Right atrium auricular region (tissue), 2 donors: ENCODE measurements at places on chromosomes 16 and 17. TPM values are rescaled to one million over a fixed set of nuclear protein-coding genes. Genes with fewer than 3 reads are reported as not detected.

- DNase-seq = no peak
Observed at GRCh38 chr16:74561626-74562025, 45.3 kb downstream of the GLG1 start.

GRCh38 chr17:11238705-11239104 lies 2.3 kb upstream of the SHISA6 start:
- no peak for DNase-seq

Gene RARA
- 51.7 TPM for total RNA-seq

Gene BBS2
- 49.6 TPM for total RNA-seq

DNA sequence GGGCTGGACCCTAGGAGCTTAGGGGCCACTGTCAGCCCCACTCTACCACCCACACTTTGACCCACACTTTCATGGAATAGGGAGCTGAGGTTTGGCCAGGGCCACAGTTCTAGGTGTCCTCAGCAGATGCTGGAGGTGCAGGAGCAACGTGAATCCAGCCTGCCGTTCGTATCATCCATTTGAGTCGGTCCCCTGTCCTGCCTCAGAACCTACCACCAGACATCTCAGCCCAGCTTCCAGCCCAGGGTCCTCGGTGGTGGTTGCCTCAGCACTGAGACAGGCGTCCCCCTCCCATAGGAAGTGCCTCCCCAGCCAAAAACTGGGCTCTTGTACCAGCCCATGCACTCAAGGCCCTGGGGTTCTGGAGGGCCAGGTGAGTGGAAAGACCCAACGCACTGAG lies 359 bp upstream of the ITGAE start:
- no peak for DNase-seq

Gene DLG4
- 33.4 TPM for total RNA-seq
